AML-193 (cell line): ENCODE measurements at places on chromosomes 1 and 21.
A peak's percentile ranks its signal among the peaks of the same experiment; 100 is the strongest.

DNA sequence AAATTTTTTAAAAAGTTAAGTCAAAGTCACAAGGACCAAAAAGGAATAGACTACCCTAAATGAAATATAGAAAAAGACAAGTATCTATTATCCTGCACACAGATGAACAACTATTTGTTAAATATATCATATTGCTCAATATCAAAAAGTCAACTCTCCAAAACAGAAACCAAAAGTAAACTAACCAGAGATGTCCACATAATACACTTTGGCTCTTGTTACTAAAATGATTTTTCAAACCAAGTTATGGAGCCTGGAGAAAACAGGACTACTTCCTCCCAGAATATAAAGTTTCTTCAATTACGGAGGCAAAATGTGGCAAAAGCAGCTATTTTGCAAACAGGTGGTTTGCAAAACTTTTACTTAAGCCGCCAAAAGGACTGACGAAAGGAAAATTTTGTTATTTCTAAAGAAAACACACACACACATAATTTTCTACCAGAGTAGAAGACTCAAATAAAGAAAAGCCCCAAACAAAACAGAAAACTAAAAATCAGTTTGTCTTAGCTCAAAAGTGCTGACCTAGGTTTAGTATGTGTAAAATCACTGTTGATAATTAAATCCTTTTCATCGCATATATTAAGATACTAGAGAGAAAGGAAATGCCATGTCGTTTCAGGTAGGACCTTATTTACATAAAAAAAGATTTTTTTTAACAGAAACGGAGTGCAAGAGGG, 1.1 kb downstream of the DPYD start:
- peak; percentile 10 for DNase-seq

DNA sequence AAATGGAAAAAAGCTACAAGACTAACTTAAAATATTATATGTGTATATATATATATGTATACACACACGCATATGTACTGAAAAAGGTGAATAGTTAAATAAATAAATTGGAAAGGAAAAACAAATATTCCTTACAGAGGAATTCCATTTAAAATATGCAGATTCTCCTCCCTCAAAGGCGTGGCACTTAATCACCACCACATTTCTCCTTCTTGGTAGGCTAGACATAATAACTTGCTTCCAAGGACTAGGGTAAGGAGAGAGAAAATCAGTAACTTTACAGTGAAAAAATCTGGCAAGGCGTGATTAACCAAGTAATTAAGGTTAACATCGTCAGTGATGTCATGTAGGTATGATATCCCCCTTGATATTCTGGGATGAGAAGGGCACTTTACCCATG, 84.0 kb upstream of the USP25 start:
- DNase-seq = no peak

- peak; percentile 74 for DNase-seq
These were observed at the start of gene PINK1 for GRCh38 chr1:20633190-20634064. Gene PINK1 (plus strand): TSS chr1:20633458. CDS start chr1:20633549, 91 bp downstream.

DNA sequence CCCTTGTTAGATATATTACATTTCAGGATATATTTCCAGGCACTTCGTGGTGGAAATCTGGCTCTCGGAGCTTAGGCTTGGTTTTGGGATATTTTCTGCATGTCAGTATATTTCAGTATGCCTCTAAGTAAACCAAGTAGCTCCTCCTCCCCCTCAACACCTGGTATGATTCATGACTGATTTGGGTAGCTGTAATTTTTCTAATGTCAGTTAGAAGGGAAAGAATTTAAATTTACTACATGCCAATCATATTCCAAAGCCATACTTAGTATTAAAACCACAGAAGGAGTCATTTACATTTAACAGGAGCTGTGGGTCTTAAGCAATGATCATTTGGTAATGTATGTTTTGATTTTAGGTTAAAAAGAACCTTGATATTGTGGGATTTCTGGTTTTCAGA, 40.6 kb downstream of the ST6GALNAC3 start:
- DNase-seq = no peak

- no peak for DNase-seq
These were observed 91.6 kb upstream of the BCAR3 start for GRCh38 chr1:93773049-93773838.

DNA sequence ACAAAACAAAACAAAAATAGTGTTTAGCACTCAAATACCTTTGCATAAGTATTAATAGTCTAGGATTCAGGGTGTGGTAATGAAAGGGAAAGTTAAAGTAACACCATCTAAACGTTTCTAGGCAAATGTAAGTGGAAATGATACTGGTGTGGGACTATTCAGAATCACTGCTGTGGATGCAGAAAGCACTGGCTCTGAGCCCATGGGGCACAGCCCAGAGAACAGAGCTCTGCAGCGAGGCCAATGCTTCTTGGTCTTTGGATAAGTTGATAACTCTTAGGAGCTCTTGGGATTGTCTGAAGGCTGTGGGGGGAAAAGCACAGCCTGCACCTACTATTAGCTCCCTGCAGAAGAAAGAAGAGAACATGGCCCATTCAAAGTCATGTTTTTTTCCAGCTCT, 21.4 kb upstream of the DNM3 start:
- no peak for DNase-seq
